NCI-H187 treated with DMSO at 0.1 percent for 48 hours (cell line): ENCODE measurements at places on chromosomes 6 and 20.
A peak's percentile ranks its signal among the peaks of the same experiment; 100 is the strongest.

DNA sequence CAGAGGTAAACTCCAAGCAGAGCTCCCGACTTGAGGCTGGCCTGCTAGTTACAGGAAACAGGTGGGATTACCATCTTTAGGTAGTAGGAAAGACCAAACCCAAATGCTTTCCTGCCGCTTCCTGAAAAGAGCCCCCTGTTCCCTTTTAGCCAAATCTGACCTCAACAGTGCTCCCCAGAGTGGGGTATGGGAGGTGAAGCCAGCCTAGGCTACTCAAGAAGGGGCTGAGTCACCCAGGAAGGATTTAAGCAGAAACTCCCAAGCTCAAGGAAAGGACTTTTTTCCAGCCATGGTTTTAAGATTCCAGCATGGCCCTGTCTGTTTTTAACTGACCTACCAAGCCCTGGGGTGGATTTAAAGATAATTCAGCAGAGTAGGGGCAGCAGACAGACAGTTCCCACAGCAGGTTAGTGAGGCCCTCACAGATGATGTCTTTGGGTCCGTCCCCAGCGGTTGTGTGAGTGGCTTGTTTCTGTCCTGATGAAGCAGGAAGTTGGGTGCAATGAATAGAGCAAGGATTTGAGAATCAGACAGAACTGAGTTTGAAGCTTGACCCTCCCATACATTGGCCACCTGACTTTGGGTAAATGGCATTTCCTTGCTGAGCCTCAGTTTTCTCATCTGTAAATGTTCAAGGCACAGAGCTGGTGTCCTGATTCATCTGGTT is 76.9 kb upstream of the MAFB start:
- DNase-seq, result no peak

GRCh38 chr6:386688-387266 is 4.8 kb upstream of the IRF4 start:
- DNase-seq, result no peak

GRCh38 chr20:55415567-55416142 is 589.7 kb downstream of the CBLN4 start:
- DNase-seq, result peak; percentile 18

DNA sequence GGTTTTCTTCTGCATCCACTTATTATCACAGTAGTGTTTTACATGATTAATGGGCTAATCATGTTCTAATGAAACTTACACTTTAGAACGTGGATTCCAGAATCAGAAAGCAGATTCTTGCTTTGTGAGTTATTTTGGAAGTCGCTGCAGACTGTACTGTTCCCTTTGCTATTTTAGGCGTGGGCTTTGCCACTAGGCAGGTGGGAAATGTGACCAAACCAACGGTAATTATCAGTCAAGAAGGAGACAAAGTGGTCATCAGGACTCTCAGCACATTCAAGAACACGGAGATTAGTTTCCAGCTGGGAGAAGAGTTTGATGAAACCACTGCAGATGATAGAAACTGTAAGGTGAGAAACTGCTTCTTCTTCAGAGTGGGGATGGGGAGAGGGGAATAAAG is 598 bp downstream of the FABP7 start:
- DNase-seq, result peak; percentile 30

- no peak for DNase-seq
Measured at GRCh38 chr20:34578025-34578424, 19.5 kb downstream of the MAP1LC3A start.

- DNase-seq, result no peak
Measured at GRCh38 chr20:53085720-53086119, 113.6 kb downstream of the TSHZ2 start.

DNA sequence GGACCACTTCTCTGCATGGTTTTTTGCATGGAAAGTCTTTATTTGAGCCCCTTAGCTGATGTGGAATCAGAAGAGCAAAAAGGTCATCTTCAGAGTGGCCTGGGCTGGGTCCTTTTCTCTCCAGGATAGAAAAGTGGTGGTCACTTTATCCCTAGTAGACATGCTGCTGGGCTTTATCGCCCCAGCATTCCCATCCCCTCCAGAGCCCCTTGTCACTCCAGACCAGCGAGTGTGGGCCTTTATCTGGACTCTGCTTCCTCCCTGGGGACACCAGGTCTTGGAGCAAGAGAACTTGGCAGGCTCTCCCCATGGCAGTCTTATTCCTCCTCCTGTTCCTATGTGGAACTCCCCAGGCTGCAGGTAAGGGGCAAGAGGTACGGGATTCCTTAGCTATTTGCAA is at the start of gene LY6G6F:
TSS of gene LY6G6F (plus strand) at position 268 of the 400 bp plus-strand sequence. CDS start at position 309, 41 bp downstream.
- no peak for DNase-seq

DNA sequence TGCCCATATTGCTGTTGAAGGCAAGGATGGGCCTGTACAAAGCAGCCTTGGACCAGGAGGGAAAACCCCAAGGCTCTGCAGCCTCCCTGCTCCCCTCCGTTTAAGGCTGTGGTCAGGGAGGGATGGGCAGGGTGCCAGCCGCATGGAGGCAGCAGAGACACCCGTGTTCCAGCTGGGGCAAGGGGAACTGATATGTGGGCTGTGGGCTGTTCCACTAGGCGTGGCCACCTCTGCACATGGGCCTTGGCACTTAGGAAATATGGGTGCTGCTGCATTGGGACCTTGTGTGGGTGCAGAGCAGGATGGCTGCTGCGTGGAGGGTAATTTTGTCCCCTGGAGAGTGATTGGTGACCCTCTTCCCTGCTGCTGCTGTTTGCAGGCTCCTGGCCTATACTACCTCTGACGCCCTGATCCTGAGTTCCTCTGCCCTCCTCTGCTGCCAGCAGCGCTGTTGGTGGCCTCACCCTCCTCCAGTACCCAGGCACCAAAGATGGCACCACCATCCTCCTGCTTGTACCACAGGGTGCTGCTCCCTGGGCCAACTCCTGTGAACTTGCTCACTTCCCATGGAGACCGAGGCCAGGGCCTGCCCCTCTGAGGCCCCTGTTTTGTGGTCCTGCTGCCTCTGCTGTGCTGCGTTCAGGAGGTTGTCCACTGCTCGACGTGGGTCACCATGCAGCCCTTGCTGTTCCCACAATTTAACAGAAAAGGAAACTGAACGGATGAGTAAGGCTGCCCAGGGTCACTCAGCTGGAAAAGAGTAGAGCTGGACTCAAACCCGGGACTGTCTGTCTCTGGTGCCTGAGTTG is 35.3 kb downstream of the PANK2 start:
- DNase-seq, result no peak

- no peak for DNase-seq
Measured at GRCh38 chr20:63519668-63520503, 679 bp upstream of the PPDPF start.

- DNase-seq, result no peak
Measured at GRCh38 chr20:62875419-62876361, 14.1 kb upstream of the TCFL5 start.

DNA sequence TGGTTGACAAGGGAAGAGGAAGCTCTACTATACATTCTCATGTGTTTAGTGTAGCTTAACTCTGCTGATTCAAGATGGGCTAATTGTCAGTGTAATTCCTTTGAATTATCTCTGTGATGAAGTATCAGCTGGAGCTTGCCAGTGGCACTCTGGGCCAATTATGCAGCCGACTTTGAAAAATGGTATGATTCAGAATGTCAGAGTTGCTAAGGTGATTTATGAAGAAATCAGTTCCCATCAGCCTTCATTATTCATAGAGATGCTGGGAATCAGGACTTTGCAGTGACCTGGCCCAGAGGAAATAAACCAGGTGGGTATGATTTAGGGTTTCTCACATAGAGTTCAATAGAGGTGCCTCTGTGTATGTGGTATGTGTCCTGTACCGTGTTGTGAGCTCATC is 33.4 kb downstream of the KCNS1 start:
- DNase-seq, result no peak

DNA sequence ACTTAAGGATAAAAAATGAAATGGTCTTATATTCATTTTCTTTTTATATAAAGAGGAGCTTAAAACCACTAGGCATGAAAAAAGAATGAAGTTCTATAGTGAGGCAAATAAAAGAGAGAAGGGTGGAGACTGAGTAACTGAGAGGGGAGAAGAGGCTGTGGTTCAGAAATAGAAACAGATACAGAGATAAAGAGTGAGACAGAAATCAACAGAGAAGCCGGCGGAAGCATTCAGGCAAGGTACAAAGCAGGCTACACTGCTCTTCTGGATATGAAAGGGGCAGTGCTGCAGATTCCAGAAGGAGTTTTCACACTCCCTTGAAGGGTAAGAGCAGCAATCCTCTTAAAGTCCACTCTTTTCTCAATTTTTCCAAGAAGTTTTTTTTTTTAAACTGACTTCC is 29.9 kb downstream of the NFATC2 start:
- DNase-seq, result no peak

GRCh38 chr6:122754191-122754731 is 25.3 kb upstream of the FABP7 start:
- DNase-seq, result peak; percentile 19

- no peak for DNase-seq
Measured at GRCh38 chr20:46674253-46675083, 14.8 kb downstream of the TP53RK start.

- DNase-seq, result no peak
Measured at GRCh38 chr20:24768713-24769601, 180.1 kb upstream of the CST7 start.

DNA sequence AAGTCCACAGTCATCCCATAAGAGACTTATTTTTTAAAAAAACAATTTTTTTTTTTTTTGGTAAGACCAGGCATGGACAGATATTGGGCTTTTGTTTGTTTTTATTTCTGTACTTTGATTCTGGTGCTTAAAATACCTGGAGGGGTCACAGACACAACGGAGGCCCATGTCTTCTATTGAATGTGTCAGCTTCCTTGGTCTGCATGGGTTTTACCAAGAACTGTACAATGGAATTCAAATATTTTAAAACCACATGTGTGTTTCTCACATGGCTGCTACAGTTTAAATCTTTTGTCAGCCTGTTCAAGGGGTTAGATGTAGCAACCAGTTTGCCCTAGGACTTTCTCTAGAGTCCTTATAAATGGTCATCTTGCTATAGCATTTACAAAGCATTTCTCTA is 139.8 kb downstream of the SOX4 start:
- DNase-seq, result no peak

GRCh38 chr20:2227861-2228260 is 67.9 kb upstream of the TGM3 start:
- DNase-seq, result no peak

- DNase-seq, result no peak
Measured at GRCh38 chr6:34059136-34059731, 86.7 kb downstream of the GRM4 start.

DNA sequence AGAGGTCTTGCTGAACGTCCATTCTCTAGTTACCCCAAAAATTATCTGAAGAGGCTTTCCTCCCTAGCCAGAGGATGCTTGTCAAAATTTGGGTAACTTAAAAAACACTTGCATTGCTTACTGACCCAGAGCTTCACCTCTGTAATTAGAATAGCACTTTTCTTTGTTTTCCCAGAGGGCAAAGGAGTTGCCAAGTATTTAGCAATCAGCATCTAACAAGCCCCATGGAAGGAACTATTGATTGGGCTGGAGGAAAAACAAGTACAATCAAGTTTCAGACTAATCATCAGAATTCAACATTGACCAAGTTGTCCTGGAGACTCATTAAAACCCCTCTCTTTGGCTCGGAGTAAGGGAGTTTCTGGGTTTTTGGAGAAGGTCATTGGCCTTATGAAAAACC is 226.4 kb downstream of the TBC1D7 start:
- no peak for DNase-seq

DNA sequence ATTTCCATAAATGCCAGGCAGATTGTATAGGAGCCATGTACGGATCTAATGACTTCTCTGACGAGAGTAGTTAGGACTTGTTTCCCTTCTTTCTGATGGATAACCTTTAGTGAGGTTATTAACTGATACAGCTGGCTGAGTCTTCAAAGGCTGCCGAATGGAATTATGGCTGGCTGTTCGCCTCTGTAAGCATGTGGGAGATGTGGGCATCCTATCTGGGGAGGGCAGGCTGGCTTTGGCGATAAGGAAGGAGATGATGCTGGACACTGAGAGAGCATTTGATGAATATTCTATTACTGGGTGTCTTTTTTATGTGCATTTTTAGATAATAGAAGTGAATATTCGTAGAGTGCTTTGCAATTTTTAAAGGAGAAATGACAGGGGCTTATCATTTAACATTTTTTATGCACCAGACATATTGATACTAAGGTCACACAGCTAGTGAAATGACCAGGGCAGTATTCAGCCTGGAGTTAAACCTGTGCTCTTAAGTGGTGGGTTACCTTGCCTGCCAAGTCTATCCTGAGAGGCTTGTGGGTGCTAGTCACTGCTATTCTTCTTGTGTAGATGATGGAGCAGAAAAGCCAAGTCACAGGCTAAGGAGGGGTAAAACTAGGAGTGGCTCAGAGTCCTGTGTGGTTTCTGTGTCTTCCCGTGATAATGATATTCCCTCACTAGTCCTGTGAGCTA is 3.1 kb downstream of the PBOV1 start:
- DNase-seq, result no peak

GRCh38 chr6:154359161-154359574 is 2.6 kb upstream of the IPCEF1 start:
- DNase-seq, result no peak

DNA sequence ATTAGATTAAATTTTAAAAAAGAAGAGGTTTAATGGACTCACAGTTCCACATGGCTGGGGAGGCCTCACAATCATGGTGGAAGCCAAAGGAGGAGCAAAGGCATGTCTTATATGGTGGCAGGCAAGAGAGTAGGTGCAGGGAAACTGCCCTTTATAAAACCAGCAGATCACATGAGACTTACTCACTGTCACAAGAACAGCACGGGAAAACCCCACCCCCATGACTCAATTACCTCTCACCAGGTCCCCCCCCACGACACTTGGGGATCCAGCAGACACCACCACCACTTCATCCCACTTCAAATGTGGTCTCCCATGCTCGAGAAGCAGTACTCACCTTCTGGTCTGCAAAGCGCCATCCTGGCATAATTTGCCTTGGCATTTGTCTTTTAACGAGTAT is 24.6 kb downstream of the MTFR2 start:
- no peak for DNase-seq

GRCh38 chr20:59032713-59033059 is 551 bp upstream of the ATP5F1E start:
- DNase-seq, result peak; percentile 4

DNA sequence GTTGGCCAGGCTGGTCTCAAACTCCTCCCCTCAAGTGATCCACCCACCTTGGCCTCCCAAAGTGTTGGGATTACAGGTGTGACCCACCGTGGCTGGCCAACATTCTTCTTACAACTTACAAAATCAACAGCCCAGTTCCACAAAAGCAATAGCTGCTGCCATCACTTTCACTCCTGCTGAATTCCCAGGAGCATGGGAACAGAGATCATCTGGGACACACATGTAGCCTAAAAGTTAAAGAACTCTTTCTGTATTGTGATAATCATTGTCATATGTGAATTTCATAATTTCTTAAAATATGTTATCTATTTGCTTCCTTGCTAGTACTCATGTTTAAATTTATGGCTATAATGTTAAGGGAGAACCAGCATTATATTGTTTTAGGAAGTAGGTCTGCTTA is 51.7 kb downstream of the NCOA6 start:
- no peak for DNase-seq

GRCh38 chr6:73727114-73727513 is 31.1 kb downstream of the CD109 start:
- DNase-seq, result no peak

DNA sequence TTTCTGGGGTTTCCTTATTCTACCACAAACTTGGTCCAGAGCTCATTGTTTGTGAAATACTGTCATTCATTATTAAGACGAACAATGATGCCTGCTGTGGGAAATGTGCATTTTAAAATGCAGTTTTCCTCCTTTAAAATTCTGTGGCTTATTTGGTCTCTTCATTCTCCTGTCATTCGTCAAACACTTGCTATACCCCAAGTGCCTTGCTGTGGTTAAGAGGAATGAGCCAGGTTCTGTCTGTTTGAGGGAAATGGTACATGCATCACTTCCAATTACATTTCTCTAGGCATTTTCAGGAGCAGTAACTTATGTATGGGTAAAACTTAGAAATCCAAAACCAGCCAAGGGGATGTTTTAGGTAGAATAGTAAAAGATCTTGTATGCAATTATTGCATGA is 1087.7 kb downstream of the KIF16B start:
- DNase-seq, result no peak
